Bone marrow (tissue), 2 donors: ENCODE measurements at places on chromosomes 4 and X.

GRCh38 chr4:20778896-20779295 is 78.6 kb downstream of the PACRGL start:
- no peak for DNase-seq

DNA sequence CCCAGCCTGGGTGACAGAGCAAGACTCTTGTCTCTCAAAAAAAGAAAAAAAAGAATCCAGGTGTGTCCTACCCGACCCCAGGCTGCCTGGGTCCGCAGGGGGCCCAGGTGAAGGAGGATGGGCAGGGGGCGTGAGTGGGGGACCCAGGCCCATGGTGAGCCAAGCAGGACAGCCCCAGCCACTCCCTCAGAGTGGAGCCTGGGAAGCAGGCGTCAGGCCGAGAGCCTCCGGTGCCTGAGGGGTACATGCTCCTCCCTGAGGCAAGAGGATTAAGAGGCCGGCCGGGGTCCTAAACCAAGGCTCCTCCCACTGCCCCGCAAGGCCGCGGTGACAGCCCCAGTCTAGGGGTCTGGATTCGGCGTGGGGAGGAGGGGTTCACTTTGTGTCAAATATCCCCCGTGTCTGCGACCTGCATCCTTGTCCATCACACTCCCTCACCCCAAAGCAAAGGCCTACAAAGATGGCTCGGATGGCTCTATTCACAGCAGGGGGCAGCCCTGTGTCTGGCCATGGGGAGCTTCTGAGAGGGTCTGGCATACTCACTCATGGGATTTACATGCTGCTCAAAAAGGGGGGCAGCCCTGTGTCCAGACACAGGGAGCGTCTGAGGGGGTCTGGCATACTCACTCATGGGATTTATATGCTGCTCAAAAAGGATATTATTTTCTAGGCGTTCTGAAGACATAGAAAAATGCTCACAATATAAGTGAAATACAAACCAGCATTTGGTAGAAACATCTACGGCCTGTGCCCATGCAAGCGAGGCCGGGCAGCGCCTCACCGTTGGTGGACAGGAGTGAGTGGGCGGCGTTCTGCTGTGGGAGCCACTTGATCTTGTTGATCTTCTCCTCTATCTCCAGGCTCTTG is 94.6 kb downstream of the PPP2R2C start:
- no peak for DNase-seq

DNA sequence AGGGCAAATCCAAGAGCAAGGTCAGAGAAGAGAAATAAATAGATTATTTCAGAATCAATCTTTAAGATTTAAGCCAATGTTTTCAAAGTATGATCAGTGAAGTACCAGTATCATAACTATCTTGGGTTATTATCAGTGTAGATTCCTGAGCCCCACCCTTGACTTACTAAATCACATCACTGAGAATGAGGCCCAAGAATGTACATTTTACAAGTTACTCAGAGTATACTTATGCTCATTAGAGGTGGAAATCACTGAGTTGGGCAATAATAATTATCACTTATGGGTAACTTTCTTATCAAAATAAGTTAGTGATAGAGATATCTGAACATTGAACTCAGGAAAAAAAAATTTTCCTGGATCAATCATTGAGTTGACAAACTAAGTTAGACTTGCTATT is 121.6 kb upstream of the NOCT start:
- DNase-seq: no peak

DNA sequence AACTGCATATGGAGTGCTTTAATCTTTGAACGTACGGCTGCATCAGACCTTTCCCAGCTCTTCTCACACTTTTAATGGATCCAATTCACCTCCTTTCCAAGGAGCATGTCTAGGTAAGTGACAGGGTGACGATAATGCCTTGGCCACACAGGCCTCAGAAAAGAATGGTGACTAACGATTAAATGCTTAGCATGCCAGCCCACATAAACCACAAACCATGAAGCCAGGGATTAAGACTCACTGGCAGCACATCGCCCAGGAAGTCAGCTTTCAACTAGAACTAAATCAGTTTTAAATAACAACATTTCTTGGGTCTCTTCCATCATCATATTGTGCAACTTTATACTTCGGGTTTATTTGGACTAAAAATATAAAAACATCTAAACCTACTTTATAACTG is 28.7 kb downstream of the INPP4B start:
- no peak for DNase-seq

GRCh38 chr4:90198086-90198847 is 71.1 kb downstream of the CCSER1 start:
- no peak for DNase-seq

GRCh38 chr4:85688055-85688740 is 213.2 kb downstream of the ARHGAP24 start:
- no peak for DNase-seq

- DNase-seq: no peak
Measured at GRCh38 chrX:10923466-10923865, 187.7 kb upstream of the HCCS start.

- no peak for DNase-seq
Measured at GRCh38 chr4:850323-850945, 24.5 kb upstream of the CPLX1 start.

- DNase-seq: no peak
Measured at GRCh38 chrX:92270936-92271855, 492.0 kb downstream of the PCDH11X start.

- no peak for DNase-seq
Measured at GRCh38 chr4:77347351-77347966, 190.5 kb downstream of the CCNG2 start.
